Epithelial cell of esophagus (primary cell): ENCODE measurements at places on chromosomes 1 and 21.
A peak's percentile ranks its signal among the peaks of the same experiment; 100 is the strongest.

GRCh38 chr1:65156910-65157545, 9.0 kb downstream of the AK4 start:
- DNase-seq: no peak

DNA sequence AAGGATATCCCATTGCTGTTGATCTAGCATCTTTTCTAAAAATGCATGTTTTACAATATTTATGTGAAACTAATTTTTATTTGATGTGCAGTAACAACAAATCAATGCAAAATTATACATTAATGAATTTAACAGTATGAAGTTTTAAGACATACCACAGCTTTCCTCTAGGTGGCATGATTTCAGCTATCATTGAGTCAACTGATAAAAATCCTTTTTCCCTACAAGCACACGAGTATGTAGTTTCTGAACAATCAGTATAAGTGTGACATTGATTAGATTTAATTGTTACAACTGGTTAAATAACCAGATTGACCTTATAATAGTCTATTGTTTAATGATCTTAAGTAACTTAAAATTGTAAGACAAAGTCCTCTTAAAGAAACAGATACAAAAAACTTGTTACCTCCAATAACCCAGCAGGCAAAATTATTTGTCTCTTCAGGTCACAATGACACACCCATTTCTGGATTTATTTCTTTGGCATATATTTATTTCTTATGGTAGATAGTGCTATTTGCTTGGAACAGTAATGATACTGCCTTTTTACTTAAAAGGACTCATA, 5.8 kb upstream of the TGFB2 start:
- DNase-seq: peak; percentile 57

DNA sequence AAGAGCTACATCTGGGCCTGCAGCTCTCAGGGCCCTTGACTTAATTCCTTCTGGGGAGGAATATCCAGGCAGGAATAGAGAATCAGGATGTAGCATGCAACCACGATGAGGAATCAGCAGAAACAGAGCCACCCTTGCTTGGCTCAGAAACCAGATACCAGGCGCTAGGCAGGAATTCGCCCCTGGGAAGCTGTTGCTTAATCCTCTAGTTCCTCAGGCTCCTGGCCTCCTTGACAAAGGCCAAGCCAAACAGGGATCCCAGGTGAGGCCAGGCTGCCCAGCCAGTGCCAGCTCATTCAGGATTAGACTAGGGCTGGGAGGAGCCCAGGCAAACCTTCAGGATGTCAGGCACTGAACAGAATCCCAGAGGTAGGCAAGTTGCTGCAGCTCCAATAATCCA, 48.2 kb upstream of the IRF2BP2 start:
- DNase-seq: peak; percentile 99

DNA sequence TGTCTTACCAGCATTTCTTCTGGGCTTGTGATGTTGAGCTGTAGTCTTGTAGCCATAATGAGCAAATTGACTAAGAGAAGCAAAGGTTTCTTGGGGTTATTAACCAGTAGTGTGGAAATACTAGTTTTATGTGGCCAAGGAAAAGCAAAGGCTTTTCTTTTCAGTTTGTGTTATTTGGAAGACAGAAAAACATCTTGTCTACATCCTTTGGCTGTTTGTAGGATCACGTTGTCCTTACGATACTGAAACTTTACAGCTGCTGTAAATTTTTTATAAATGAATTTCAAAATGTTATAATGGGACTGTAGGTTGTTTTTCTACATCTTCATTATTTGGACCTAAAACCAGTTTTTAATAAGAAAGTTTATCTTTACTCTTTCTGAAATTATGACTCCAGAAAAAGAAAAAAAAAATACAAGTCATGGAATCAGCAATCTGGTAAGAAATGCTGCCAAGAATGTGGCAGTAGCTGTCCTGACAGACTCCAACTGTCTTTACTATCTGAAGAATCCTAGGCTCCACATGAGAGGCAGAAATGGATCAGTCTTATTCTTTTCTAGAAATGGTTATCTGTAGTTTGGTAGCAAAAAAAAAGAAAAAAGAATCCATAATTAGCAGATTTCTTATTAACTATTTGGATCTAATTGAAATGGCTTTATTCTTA, 41.6 kb upstream of the QSOX1 start:
- DNase-seq: no peak

GRCh38 chr1:52663716-52664115, 30.7 kb downstream of the SHISAL2A start:
- peak; percentile 46 for DNase-seq

GRCh38 chr1:209063767-209064659, 519.5 kb upstream of the CAMK1G start:
- no peak for DNase-seq

DNA sequence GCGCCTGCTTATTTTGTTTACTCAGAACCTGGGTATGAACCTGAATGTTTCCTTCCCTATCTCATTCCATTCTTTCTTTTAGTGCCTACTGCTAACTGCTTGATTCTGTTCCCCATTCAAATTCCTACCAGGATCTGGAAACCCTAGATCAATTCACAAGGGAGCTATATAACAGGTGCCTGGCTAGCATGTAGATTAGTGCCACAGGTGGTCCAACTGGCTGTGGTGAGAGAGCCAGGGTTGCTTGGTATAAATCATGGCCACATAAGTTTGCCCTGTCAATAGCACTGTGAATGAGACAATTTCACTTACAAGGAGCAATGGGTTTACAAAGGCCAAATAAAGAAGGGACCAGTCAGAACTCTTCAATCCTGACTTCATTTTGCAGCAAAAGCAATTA, 6.6 kb upstream of the PRPF38B start:
- no peak for DNase-seq

GRCh38 chr1:36625935-36626310, 143.2 kb upstream of the CSF3R start:
- no peak for DNase-seq

- DNase-seq: no peak
Measured at GRCh38 chr1:48263041-48263440, 40.5 kb downstream of the SLC5A9 start.

GRCh38 chr1:202214089-202214843, 20.7 kb downstream of the LGR6 start:
- DNase-seq: no peak

DNA sequence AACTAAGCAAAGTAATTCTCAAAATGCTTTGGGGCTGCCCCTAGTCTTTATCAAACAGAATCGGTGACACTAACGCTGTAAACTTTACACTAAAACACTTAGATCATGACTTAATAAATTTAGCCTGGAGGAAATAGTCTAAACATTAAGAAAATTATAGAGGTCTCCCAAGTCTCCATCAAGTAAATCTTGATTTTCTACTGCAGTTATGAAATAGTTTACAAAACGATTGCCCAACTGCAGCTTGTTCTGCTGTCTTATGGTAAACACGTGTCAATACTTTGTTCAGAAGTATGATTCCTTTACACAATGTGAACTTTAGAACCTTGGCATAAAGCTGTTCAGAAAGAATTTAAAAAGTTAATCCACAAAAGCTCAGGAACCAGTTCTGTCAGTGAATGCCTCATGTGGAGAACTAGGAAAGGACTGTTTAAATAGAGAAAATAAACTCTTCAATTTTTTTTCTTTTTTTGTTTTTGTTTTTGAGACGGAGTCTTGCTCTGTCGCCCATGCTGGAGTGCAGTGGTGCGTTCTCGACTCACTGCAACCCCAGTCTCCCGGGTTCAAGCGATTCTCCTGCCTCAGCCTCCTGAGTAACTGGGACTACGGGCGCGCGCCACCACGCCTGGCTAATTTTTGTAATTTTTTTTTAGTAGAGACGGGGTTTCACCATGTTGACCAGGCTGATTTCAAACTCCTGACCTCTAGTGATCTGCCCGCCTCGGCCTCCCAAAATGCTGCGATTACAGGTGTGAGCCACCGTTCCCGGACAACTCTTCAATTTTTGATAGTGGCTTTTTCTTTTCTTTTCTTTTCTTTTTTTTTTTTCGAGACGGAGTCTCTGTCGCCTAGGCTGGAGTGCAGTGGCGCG, 1.6 kb downstream of the DDI2 start:
- DNase-seq: peak; percentile 91

- DNase-seq: no peak
Measured at GRCh38 chr1:222061711-222062359, 319.9 kb upstream of the DUSP10 start.

DNA sequence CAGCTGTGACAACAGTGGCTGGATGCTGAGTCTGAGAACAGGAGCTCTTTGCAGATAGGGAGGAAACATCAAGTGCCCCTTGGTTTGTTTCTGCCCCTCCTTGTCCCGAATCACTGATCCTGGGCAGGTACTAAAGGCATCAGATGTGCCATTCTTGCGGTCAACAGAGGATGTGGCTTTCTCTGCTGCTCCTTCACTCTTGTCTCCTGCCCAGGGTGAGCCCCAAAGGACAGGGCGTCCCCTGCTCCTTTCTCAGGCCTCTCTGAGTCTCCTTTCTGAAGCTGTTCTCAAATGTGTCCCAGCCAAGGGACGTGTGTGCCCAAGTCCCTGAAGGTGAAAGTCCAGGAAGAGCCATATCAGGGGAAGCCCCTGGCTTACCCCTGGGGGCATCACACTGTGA, 31.7 kb downstream of the SLC37A1 start:
- no peak for DNase-seq

DNA sequence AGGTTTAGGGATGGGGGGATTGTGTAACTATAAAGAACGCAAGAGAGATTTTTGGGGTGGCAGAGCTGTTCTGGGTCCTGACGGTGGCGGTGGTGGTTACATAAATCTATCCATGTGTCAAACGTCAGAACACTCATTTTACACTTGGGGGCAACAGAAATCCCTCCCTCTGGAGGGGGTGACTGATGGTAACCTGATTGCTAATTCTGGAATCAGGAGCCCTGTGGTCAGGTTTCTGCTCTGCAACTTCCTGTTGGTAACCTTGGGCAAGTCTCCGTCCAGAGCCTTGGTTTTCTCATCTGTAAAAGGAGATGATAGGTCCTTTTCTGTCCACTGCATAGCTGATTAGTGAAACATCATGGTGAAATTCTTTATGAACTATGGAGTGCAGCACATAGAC, 40.9 kb downstream of the ALPL start:
- DNase-seq: no peak

GRCh38 chr1:202310746-202311145, 31.0 kb downstream of the UBE2T start:
- no peak for DNase-seq

DNA sequence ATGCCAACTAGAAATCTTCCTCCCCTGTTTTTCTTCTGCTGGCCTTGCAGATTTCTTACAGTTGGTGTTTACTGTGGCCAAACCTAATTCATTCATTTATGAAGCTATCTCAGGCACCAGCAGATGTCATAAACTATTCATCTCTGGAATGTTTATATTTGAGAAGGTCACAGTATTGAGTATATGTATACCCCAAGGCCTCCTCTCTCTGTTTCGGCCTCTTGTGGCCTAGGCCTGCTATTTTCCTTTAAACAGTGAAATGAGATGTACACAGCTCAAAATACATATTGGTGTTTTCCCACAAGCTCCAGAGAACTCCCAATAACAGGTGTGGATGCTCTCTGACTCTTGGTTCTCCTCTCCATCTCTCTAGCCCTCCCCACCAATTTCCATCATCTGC, 520.7 kb upstream of the CAMK1G start:
- DNase-seq: no peak

- no peak for DNase-seq
Measured at GRCh38 chr1:147514233-147514632, 27.1 kb upstream of the BCL9 start.

DNA sequence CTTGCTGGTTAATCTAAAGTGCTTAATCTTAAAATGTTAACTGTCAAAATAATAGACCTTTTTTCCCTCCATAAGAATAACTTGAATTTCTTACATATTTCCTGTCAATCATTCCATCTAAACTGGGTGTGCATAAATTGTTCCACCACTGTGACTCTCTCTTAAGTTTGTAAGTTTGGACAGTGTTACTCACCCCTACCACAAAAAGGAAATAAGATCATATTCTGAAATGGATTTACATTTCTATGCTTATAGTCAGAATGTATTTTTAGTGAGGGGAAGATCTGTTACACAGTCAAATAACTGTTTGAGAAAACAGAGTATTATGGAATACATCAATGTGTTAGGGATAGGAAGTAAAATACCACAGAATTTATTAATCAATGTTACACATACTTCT, 109.6 kb upstream of the DPYD start:
- peak; percentile 27 for DNase-seq

DNA sequence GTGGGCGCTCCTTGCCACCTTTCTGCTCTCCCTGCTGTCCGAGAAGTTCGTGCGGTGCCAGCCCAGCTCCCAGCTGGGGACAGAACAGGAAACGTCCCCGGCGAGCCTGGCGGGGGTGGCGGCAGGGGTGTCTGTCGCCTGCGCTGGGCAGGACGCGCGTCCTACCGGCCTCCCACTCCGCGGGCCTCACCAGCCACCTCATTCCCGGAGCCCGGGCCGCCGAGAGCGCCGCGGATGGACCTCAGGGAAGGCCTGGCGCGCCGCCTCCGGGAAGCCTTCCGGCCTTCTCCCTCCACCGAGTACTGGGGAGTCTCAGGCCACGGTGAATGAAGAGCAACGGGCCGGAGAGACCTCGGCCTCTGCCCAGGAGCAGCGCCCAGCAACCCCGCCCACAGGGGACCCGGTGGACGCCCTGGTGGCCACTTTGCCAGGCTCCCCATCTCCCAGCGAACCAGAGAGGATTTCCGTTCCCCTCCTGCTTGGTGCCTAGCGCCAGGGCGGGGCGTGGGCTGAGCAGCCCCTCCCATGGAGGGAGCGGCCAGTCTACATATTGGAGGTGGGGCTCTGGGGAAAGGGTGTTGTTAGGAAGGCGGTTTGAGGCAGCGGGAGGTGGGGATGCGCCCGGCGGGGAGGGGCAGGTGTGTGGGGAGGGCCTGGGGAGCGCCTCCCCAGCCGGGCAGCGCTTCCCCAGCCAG, 9.5 kb upstream of the TNFRSF14 start:
- peak; percentile 85 for DNase-seq

DNA sequence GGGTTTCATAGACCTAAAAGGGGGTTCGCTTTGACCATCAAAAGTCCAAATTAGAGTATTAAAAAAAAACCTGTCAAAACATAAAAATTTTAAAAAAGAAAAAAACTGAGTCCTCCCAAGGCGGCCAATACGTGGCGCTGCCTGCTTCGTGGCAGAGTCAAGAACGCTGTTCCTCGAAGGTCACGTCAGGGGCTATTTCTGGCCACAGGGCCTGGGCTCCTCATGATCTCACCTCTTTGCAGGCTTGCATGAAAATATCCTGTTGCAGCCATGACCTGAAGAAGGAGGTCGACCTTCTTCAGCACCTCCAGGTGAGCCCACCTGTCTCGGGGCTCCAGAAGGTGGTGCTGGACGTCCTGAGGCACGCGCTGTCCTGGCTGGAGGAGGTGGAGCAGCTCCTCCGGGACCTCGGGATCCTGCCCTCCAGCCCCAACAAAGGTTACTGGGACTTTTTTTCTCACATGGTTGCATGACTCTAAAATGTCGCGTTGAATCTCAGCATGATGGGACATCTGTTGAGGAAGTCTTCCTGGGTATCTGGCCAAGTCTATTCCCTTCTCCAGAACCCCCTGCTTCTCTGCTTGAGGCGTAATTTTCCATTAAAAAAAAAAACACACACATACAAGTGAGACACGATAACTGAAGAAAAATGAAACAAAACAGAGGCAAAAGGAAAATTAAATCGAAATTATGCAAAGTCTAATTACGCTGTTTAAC, 80.4 kb upstream of the EFHD2 start:
- no peak for DNase-seq
